ENCODE measurements at places on chromosomes 12 and 14.

DNA sequence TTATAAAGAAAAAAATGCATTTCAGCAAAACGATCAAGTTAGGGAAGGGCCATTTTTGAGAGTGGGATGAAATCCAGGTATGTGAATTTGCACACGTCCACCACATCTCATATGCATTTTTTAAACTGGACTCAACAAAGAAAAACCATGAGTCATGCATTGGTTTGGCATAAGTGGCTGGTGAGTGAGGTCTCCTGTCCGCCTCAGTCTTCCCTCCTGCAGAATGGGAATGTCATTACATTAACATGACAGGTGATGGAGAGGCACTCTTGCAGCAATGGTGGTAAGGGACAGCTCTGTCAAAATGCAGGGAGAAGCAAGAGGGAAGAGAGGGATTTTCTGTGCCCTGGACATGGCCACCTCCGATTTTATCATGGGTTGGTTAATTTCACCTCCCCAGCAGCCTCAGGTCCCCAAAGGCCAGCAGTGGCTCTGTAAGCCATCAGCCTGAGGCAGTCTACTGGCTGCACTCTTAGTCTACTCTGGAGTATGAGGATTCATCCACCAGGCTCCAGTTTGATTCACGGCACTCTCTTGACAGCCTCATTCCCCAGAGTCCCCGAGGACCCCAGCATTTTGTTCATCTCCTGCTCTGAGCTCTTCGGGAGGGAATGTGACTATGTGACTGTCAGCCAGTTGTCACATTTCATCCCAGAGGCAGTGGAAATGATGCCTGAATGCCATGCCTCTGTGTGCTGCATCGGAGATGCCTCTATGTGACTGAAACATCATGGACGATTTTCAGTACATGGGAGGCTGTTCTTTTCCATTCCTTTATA lies 17.1 kb upstream of the PWP1 start:
- DNase-seq: no peak

- no peak for DNase-seq
These were observed 59.4 kb downstream of the BHLHE41 start for GRCh38 chr12:26065451-26065850.

DNA sequence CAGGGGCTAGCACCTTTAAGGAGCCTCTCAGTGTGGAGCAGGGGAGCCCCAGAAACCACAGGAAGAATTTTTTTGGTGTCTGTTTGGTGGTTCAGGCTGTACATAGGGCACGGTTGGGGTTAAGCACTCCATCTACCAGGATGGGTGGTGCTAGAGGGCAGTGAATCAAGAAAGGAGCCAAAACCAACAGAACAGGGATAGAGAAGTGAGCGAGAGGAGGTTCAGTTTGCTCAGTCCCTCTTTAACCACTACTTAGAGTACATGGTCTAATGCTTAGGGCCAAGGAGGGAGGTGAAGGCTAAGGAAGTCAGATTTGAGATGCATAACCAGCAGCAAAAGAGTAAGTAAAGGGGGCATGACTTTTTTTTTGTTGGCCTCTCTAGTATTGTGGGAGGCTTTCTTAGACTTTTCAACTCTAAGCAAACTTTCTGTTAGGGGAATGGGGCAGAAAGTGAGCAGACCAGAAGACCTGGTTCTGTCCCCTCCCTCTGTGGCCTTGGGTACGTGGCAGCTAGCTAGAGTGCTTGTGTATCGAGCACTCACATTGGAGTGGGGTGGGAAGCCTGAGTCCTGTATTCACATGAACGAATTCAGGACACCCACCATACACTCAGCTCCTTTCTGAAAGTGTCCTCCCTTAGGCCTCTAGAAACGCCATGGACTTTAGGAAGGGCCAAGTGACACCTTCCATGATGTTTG lies 6.6 kb upstream of the NPFF start:
- no peak for DNase-seq

DNA sequence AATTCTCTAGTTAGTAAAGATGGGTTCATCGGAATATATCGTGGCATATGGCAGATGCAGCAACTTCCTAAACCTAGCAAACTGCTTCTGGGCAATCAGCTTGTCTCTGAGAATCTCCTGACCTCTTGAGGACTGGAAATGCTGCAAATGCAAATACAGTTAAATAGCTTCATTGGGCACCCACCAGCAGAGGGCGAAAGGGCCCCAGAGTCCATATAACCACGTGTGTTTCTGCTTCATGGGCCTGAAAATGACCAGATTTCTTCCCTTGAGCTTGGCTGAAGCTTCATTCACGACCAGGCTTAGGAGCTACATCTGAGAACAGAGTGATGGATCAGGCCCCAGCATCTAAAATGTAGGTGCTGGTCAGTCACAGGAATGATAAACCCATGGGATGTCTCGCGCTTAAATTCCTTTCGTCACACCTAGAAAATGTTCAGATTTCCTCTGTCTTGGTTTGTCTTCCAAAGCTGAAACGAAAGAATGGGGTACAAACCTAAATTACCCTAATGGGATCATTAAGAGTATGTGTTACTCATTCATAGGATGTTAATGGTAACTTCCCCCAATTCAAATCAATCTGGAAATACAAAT lies 1482.5 kb upstream of the TMEM132C start:
- DNase-seq: peak; percentile 65

DNA sequence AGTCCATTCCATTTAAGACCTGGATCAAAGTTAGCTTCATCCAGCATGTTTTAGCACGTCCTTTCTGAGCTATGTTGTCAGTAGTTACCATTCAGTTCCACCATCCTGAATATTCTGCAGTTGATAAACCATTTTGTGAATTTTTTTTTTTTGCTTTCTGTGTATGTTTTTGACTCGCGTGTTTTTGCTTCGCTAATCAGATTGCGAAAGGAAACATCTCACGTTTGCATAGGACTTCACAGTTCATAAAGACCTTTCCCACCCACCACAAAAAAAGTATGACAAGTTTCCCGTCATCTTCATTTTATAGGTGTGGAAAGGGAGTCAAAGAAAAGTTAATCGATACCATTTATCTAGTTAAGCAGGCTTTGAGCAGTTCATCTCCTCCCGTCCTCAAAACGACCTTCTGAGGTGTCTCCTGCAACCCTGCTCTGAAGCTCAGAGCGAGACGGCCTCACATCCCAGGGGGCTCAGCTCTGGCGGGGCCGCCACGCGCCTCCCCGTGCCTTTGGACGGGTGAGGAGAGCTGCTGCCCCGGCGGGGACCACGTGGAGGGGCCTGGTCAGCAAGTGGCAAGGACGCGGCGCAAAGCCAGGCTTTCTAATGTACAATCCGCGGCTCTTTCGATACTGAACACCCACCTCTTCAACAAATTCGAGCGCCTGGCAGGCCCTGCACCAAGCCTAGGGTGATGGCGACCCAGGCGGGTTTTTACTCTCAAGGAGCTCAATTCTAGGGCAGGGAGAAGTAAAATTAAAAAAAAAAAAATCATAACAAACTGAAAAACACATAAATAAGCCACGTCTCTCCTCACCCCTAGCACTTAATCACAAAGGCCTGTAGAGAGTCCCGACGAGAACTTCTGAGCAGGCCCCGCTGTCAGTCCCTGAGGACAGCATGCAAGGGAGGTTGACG lies 988 bp upstream of the TMEM263 start:
- DNase-seq: no peak
